ENCODE measurements at places on chromosomes 1 and 21.
A peak's percentile ranks its signal among the peaks of the same experiment; 100 is the strongest.

GRCh38 chr1:40339420-40340323, 22.6 kb upstream of the COL9A2 start:
- no peak for DNase-seq

- DNase-seq: no peak
These were observed 4.1 kb upstream of the CHD5 start for GRCh38 chr1:6184083-6184783.

DNA sequence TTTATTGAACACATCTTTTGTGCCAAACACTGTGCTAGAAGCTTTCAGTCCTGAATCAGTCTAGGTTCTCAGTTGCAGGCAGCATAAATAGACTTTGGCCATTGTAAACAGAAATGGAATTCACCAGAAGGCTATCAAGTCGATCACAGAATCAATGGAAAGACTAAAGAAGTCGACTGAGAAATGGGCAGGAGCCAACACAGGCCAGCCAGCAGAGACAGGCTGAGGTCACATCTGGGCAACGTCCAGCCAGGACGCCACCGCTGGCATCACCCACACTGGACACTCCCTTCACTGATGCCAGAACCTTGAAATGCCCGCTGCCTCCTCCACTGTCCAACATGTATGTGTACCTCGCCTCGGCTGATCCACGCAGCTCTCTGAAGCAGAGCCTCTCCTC, 5.5 kb upstream of the CNTN2 start:
- no peak for DNase-seq

- no peak for DNase-seq
These were observed 175.5 kb upstream of the HOOK1 start for GRCh38 chr1:59639266-59639665.

DNA sequence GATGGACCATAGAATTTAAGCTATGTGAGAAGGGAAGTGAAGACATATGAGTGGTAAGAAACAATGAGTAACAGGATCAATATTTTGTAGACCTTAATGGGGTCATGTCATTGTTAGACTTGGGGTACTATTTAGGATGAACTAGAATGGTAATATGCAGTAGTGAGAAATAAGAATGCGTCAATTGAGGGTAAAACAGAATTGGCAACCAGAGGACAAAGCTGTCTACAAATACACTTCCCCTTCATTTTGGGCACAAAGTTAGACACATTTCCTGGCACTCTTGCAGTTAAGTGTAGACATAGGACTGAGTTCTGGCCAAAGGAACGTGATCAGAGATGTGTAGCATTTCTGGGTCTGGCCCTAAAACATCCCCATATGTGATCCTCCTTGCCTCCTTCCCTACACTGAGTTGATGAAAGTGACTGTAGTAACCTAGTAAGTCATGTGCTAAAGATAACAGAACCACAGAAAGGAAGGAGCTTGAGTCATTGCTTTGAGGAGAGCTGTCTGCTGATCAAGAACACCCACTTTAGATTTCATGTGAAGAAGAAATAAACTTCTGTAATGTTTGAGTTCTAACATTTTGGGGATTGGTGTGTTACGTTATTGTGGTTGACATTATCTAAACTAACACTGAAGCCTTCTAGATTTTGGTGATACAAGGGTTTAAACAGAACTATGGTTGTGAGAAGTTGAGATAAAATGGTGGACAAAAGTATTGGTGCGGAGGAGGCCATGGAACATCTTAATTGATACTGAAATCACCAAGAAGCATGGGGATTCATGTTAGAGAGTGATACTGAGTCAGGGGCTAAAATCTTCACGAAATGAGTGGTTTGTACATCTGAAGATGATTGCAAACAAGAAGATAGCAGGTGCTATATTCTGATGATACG, 41.7 kb downstream of the CD55 start:
- DNase-seq: no peak

DNA sequence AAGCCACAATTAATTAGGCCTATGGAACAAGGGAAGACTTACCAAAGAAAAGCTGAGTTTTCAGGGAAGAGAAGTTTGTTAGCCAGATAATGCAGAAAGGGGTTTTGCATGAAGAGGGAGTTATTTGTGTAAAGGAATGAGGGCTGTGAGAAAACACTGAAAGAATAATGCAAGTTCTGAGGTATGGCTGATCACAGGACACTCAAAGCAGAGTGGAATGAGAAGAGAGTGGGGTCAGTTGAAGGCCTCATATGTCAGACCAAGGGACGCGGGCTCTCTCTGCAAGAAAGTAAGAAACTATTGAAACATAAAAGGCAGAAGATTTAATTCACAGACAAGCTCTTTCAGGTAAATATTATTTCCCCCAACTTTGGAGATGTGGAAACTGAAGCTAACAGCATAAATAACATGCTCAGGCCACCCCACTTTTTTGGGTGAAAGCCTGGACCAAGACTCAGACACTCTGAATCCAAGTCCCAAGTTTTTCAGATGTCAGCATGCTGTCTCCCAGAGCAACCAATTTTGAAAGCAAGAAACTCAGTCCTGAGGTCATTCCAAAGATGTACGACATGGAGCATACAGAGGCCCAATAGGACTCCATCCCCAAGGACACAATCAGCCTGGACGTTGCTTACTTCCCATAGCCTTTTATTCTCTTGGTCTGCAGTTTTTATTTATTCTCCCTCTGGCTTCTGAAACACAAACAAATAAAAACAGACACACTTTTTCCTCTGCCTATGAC, 47.3 kb upstream of the FGGY start:
- DNase-seq: no peak

DNA sequence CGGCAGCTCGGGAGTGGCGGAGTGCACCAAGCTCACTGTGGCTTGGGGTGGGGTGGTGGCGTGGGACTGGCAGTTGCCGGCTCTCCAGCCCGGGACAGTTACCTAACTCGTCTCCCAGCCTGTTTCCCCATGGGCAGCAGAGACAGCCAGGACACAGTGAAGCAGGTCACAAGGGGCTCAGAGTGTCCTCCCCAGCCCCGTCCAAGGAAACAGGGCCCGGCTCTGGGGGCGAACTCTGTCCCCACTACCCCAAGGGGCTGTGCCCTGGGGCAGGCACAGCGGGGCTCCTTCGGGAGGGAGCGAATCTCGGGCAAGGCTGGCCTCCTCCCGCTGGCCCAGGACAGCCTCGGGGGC, 759 bp downstream of the GPR157 start:
- DNase-seq: no peak

DNA sequence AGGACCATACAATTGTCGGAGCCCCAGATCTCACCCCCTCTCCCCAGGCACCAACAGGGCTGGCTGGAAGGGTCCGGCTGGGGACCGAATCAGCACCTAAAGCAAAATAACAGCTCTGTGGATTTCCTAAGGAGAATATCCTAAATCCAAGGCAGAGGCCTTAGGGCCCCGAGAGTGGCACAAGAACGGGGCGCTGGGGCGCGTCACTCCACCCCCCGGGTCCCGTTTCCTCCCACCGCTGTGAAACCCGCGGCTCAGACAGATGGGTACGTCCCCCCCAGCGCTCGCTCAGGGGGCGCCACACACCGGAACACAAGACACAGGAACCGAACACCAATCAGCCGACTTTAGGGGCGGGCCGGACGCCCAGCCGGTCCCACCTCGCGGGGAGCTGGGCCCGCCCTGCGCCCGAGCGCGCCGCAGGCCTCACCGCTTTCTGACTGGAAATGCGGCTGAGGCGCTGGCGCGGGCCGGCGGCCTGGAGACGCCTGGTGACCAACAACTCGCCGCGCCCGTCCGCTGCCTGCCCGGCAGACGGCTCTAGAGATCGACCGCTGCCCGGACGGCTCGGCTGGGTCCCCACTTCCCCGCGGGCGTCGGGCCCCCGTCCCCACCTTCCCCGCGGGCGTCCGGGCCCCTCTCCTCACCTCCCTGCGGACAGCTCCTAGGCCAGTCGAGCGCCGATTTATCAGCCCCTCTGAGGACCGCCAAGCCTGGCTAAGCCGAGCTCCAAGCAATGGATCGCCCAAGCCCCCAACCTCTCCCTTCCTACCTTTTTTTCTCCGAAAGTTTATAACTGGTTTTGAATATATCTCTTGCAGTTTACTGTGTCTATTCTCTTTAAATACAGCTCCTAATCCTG, at the start of gene HFM1:
HFM1 (minus strand) TSS at position 687 of the 862 bp plus-strand sequence. CDS start 3,755 bp downstream, outside the sequence.
- peak; percentile 40 for DNase-seq

DNA sequence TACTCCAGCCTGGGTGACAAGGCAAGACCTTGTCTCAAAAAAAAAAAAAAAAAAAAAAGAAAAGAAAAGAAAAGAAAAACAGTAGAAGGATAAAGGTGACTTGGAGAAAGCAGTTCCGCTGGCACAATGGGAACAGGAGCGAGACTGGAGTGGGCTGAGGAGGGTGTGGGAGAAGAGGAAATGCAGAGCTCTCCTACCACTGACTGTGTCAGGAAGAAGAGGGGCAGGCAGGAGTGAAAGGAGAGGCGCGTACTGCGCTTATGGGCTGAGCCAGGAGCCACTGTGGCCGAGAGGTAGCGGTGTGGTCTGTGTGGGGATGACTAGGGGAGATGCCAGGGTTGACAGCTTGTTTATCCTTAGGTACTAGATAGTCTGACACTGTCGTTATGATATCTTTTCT, 6.4 kb upstream of the PROK1 start:
- DNase-seq: no peak

DNA sequence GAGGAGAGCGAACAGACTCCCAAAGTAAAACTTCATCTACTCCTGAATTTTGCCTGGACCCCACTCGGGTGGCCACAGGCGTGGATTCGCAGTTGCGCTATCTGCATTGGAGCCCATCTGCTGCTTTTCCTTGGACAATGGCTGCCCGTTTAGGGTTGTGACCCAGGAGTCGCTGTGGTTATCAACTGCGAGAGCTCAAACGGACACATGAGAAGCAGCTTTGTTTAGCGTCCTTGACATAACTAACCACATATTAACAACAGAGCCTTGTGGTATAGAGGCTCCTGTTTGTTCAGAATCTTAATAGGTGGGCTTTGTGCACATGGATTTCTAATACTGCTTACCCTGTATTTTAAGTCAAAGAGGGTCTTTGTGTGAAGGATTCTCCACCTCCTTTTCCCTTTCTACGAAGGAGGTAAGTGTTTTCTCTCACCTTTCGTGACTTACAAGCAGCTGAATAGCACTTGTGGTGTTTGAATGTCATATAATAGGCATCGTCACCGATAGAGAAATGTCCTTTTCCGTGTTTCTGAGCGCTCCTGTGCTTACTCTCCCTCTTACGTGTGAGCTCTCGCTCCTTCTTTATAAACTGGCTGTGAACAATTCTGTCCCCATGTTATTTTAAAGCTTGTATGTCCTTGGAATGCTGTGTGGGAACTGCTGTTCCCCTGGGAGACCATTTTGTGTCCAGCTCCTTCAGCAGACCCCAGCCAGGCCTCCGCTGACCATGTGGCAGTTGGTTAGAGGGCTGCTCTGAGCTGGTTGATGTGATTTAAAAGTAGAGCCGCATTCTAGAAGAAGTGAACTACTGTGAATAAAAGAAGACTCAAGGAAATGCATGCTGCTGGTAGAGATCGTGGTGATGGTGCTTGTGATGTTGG, 441.4 kb downstream of the RPS6KC1 start:
- no peak for DNase-seq

DNA sequence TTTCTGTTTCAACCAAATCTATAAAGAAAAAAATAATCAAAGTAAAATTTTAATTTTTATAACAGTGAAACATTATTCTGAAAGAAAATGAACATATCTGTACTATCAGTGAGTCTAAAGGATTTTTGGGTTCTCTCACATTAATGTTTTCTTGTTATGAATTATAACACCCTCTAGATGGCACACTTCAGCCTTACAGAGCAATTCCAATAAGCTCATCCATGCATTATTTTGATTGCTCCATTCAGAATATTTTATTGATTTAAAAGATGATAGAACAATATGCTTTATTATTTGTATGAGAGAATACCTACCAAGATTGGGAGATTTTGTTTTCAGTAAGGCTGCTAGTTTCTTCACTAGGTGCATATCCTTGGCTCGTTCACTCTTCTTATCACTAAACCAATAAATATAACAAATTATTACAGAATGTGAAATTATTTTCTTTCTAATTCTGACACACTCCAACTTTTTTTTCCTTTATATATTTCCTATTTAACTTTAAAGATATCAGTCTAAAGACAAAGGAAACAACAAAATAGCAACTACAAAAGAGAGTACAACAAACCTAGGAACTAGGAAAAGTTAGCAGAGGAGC, 82.4 kb downstream of the RAB3GAP2 start:
- no peak for DNase-seq

DNA sequence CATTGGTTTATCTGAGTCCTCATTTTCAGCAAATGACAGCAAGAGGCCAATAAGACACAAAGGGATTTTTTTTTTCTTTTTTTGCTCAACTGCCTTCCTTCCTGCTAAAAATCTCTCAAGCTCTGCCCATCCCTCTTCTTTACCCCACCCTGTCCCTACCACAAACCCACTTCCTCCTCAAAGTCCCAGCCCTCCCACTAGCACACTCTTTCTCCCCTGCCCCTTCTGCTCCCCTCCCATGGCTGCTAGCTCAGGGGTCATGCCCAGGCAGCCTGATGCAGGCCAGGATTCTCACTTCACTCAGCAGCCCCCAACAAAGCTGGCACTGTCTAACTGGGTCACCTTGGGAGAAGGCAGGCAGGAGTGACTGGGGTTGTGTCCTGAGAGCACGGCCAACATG, 28.8 kb upstream of the PPP2R5A start:
- DNase-seq: no peak

- DNase-seq: no peak
These were observed 31.7 kb upstream of the CAPZB start for GRCh38 chr1:19517017-19517416.

GRCh38 chr1:69120817-69121216, 446.9 kb upstream of the LRRC7 start:
- DNase-seq: no peak

GRCh38 chr1:219555806-219556205, 57.1 kb downstream of the ZC3H11B start:
- no peak for DNase-seq

DNA sequence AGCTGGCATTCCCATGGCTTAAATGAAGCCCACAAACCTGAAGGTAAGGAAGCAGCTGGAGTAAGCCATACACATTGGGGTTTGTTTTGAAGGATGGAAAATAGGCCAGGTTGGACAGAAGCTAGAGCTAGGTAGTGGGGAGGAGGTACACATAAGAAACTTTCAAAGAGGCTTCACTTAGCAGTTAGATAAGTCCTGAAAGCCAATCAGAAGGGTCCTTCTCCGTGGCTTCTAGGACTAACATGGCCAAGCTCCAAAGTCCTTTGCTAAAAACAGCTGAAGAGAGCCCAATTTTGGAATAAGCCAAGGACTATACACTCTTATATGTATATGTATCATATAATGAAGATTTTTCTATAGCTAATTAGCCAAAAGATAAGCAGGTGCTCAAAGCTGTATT, 1.8 kb downstream of the EYA3 start:
- no peak for DNase-seq

- DNase-seq: no peak
These were observed 10.1 kb downstream of the IL12RB2 start for GRCh38 chr1:67317803-67318202.

DNA sequence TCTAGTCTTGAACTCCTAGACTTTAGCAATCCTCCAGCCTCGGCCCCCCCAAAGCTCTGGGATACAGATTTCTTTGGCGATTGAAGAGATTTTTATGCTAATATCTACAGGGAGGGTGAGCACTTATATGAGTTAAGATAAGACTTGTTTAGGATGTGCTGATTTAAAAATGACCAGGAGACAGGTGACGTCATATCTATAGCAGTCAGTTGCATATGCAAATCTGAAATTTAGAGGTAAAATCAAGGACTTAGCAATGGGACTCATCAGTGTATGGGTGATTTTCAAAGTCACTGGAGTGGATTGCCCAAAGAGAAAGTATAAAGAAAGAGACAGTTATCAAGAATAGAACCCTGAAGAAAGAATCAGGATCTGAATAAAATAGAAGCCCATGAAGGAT, 394.5 kb downstream of the ADGRL2 start:
- DNase-seq: no peak
